ENCODE measurements at places on chromosomes 16 and 17.

DNA sequence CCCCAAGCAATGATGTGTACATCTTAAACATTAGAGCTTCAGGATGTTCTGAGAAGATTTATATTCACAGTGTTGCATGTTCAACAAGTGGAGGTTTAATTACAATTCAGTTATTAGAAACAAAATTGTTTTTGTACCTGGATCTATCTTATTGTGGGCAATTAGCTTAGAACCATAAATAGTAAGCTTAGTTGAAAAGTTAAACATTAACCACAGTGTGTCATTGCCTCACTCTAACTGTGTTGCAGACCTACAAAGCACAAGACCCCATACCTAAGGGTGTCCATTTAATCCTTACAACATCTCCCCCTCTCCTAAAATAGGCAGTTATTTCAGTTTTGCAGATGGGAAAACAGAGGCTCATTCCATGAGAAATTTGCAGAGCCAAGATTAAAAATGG lies 632.0 kb upstream of the SOX9 start:
- no peak for DNase-seq

- DNase-seq = no peak
Measured at GRCh38 chr16:58614860-58615259, 14.8 kb downstream of the CNOT1 start.

- no peak for DNase-seq
Measured at GRCh38 chr17:5238333-5238732, 3.7 kb upstream of the SCIMP start.

- peak; percentile 42 for DNase-seq
Measured at GRCh38 chr17:63881935-63882601, at the start of gene GH2. GH2 (minus strand) TSS chr17:63881944; CDS start chr17:63881801, 143 bp downstream.

DNA sequence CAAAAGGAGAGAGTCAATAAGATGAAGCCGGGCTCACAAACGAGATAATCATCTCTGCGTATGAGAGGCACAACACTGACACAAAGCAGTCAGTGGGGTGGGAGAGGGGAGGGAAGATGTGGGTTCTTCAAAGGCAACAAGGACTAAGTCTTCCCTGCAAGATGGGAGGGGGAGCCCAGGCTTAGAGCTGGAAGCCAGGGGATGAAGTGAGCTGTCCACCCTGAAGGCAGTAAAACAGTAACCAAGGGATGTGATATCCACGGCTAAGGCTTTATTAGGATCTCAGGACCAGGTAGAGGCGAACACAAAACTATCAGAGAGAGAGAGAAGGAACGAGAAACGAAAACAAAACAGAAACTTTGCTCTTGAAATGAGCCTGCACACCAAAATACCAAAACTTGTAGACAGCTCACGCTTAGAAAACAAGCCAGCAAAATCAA lies 115.9 kb downstream of the DYNLRB2 start:
- no peak for DNase-seq

- no peak for DNase-seq
Measured at GRCh38 chr17:43936434-43936833, 5.8 kb downstream of the PPY start.

- DNase-seq = no peak
Measured at GRCh38 chr16:72677662-72678447, 370.1 kb downstream of the ZFHX3 start.

GRCh38 chr16:6032438-6032837 lies 934.8 kb upstream of the EEF2KMT start:
- no peak for DNase-seq

- peak; percentile 7 for DNase-seq
Measured at GRCh38 chr17:35900280-35900679, 20.1 kb upstream of the CCL5 start.

- no peak for DNase-seq
Measured at GRCh38 chr16:79653373-79653891, 52.9 kb upstream of the MAF start.
